ENCODE measurements at places on chromosomes 7 and 10.

DNA sequence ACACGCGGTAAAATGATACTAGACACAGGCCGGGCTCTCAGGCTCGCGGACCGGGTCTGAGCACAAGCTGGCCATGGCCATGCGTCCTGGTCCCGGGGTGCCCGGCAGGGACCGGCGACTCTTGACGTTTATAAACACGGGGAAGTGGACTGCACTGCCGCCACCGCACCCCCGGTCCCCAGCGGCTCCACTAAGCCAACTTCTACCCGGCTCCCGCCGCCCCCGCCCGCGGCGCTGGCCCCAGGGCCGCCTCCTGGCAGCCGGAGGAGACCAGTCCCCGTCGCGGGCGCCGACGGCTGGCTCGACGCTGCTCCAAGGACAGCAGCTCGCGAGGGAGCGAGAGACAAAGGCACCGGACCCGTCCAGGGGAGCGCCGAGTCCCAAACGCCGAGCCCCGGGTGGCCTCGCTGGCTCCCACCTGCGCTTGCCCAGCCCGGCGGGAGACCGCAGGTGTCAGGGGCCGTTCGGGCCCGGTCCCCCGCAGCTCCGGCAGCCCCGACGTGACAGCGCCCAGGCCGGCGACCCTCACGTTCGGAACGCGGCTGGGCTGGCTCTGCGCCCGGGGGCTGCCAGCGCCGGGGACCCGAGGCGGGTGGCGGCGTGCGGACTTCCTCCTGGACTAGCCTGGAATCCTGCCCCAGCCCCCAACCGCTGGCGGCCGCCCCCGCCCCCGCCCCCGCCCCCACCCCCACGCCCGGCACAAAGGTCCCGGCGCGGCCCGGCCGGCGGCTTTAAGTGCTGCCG lies 517 bp downstream of the ITGB1 start:
- no peaks in the 10 kb centered on the region for H3K4me1 ChIP-seq
- no peaks in the 10 kb centered on the region for H3K36me3 ChIP-seq
- no peaks in the 10 kb centered on the region for H3K27me3 ChIP-seq
- DNase-seq = peak; percentile 26
- peak overlapping the region; percentile 97 for H3K4me3 ChIP-seq

GRCh38 chr7:73770860-73771670 lies 995 bp upstream of the CLDN3 start:
- no peak for DNase-seq
- H3K36me3 ChIP-seq = no peaks in the 10 kb centered on the region
- peak overlapping the region; percentile 70 for H3K27ac ChIP-seq
- no peaks in the 10 kb centered on the region for H3K4me1 ChIP-seq

- H3K27me3 ChIP-seq = no peaks in the 10 kb centered on the region
- no peaks in the 10 kb centered on the region for H3K4me1 ChIP-seq
- H3K4me3 ChIP-seq = no peak overlapping the region
- no peak for DNase-seq
These were observed 9.3 kb downstream of the KNDC1 start for GRCh38 chr10:133169173-133169947.

GRCh38 chr10:86945361-86946212 lies 11.8 kb downstream of the MMRN2 start:
- no peak for DNase-seq
- H3K36me3 ChIP-seq = no peaks in the 10 kb centered on the region
- H3K27ac ChIP-seq = peak overlapping the region; percentile 4
- H3K27me3 ChIP-seq = no peaks in the 10 kb centered on the region

DNA sequence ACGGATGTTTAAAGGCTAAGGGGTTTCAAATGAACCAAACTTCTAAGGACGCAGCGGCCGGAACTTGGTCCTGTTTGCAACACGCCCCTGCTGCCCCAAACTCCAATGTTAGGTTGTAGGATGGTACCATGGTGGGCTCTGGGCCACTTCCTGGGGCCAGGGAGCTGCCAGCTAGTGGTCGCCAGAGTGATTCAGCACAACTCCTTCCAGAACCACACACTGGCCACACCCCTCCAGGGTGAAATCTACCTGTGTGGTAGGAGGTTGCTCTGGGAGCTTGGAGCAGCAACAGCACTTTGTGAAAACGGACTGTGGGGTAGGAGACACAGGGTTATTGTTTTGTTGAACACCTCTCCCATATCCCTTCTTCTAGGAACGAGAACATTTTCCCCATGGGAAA lies 161.1 kb downstream of the FANK1 start:
- H3K36me3 ChIP-seq = no peaks in the 10 kb centered on the region
- no peak for DNase-seq
- H3K27ac ChIP-seq = no peak overlapping the region
- H3K27me3 ChIP-seq = no peaks in the 10 kb centered on the region
- no peaks in the 10 kb centered on the region for H3K4me1 ChIP-seq

- no peaks in the 10 kb centered on the region for H3K4me1 ChIP-seq
- H3K27me3 ChIP-seq = no peaks in the 10 kb centered on the region
- no peak overlapping the region for H3K4me3 ChIP-seq
- DNase-seq = no peak
- H3K27ac ChIP-seq = no peak overlapping the region
These were observed 550.4 kb upstream of the PCDH15 start for GRCh38 chr10:55351431-55351830.

DNA sequence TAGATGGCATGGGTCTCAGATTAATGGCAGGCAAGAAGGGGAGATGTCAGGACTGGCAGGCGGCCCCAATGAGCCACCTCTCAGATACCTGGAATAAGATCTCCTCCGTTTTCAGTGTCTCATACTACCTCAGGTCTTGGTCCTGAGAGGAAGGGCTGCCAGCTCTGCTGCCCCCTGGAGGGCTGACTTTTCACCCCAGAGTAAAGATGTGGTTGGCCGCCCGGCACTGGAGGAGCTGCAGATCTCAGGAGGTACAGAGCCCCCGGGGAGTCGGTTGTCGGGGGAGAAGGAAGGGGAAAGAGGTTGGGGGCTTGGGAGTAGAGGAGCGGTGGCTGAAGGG lies 642 bp upstream of the COL13A1 start:
- H3K36me3 ChIP-seq = no peaks in the 10 kb centered on the region
- H3K27ac ChIP-seq = no peak overlapping the region
- peaks cover 38% of the 10 kb centered on the region for H3K27me3 ChIP-seq

DNA sequence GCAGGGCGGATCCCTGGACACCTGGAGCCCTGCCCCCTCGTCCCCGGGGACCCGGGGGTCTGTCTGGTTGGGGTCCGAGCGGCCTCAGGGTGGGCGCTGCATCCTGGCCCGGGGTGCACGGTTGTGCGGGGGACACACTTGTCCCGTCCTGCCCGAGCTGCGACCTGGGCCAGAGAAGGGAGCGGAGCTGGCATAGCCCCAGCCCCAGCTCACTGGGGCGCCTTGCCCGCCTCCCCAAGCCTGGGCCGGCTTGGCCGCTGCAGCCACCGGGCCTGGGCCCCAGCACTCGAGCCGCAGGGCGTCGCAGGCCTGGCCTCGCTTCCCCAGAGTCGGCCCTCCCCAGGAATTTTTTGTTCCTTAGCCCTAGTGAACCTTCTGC lies 54.5 kb downstream of the GLRX3 start:
- H3K36me3 ChIP-seq = no peaks in the 10 kb centered on the region
- no peak overlapping the region for H3K27ac ChIP-seq
- no peak for DNase-seq
- peaks cover 5% of the 10 kb centered on the region for H3K4me1 ChIP-seq
- H3K27me3 ChIP-seq = no peaks in the 10 kb centered on the region

DNA sequence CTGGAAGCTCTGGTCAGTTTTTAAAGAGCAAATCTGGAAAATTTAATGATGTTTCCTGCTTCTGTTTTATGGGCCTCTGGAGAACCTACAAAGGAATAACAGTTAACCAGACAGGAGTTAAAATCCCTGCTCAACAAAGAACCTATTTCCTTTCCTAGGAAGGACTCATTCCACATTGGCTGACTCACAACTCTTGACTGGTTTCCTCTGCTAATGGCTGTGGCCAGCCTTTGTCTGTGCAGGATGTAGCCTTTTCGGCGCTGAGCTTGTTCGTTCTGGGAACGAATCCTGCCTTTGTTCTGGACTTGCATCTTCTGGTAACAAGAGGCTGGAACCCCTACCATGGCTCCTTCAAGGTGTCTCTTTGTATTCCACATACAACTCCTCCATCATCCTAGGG lies 112.8 kb upstream of the PDCD4 start:
- H3K27ac ChIP-seq = no peak overlapping the region
- H3K27me3 ChIP-seq = peaks cover 4% of the 10 kb centered on the region
- no peaks in the 10 kb centered on the region for H3K4me1 ChIP-seq
- no peak overlapping the region for H3K4me3 ChIP-seq

DNA sequence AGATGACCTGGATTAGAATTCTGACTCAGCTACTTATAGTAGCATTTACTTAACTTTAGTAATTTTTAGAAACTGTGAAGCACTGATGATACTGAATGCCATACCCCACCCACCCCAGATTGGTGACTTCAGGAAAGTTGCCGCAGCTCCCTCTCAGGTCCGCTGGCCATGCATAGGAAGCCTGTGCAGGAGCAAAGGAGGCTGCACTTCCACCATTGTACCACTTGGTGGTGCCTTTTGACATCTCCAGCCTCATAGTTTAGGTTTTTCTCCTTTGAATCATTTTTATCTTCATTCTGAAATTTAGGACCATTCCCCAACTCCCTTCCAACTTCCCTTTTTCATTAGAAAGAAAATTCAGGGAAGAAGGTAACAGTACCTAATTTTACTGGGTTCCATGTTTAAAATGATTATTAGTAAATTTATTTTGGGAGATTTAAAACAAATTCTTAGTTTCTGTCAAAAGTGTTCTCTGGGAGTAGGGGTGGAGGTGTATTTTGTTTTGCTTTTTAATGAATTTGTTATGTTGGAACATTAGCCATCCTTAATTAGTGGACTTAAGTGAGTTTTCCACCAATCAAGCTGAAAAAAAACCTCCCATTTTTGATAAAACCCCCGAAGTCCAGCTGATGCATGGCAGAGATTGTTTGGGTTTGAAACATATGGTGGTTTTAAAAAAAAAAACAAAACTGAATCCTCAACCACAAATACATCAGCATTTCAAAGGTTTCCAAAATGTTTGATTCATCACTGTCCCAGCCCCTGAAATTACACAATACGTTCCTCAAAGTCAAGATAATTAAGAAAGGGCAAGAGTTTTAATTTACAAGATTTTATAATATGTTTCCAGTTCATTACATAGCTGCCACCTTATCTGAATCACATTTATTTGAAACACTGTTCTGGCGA lies 109.6 kb downstream of the WNT2 start:
- peak; percentile 59 for DNase-seq
- H3K4me3 ChIP-seq = no peak overlapping the region
- no peak overlapping the region for H3K27ac ChIP-seq

GRCh38 chr10:25300073-25300472 lies 125.3 kb downstream of the GPR158 start:
- H3K4me3 ChIP-seq = no peak overlapping the region
- H3K36me3 ChIP-seq = no peaks in the 10 kb centered on the region
- no peak for DNase-seq
- no peaks in the 10 kb centered on the region for H3K27me3 ChIP-seq

DNA sequence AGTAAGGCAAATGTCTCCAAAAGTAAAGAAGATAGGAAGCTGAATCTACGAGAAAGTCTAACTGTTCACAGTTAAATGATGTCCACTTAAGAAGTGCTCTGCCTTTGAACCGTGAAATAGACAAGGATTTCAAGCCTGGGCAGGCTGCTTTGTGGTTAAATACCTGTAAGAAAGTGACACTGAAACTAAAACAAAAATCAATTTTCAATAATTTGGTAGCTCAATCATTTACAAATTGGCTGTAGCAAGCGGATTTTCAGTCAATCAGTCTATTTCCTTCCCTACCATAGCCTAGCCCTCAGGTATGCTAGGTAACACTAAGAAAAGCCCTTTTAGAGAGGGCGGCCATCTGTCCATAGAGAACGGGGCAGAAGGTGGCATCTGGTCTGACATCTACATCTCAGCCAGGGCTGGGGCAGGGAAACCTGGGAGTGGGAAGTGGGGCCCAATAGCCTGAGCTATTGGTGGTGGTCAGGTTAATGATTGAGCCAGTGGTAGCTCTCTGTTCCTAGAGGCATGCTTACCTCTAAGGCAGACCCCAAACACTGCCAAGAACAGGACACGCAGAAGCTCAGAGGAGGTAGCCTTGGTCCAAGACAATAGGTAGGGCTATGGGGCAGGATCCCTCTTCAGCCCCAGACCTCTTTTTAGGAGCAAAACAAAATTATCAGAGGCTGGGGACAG lies 223.2 kb downstream of the CCSER2 start:
- no peaks in the 10 kb centered on the region for H3K4me1 ChIP-seq
- H3K36me3 ChIP-seq = no peaks in the 10 kb centered on the region
- H3K27me3 ChIP-seq = no peaks in the 10 kb centered on the region
- no peak overlapping the region for H3K4me3 ChIP-seq
- no peak overlapping the region for H3K27ac ChIP-seq

DNA sequence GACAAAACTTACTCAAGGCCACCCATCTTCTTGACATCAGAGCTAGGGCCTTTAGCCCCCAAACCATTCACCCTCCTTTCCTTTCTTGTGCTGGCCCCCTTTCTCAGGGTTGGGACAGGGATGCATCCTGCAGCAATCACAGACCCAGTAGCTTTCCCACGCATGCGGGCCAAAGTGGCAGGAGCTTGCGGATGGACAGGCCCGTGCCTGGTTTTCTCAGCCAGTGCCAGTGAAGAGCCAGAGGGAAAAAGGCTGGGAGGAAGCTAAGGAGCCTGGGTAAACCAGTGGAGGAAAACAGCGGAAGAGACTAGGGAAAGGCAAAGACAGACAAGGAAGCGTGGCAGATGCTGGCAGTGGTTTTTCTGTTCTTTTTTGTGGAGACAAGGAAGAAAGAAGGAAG lies 5.1 kb upstream of the BLNK start:
- no peaks in the 10 kb centered on the region for H3K36me3 ChIP-seq
- H3K27me3 ChIP-seq = no peaks in the 10 kb centered on the region
- H3K27ac ChIP-seq = no peak overlapping the region
- no peak for DNase-seq
- no peak overlapping the region for H3K4me3 ChIP-seq

GRCh38 chr10:73424478-73424877 lies 8.9 kb downstream of the MSS51 start:
- no peaks in the 10 kb centered on the region for H3K27me3 ChIP-seq
- peaks cover 9% of the 10 kb centered on the region for H3K36me3 ChIP-seq

DNA sequence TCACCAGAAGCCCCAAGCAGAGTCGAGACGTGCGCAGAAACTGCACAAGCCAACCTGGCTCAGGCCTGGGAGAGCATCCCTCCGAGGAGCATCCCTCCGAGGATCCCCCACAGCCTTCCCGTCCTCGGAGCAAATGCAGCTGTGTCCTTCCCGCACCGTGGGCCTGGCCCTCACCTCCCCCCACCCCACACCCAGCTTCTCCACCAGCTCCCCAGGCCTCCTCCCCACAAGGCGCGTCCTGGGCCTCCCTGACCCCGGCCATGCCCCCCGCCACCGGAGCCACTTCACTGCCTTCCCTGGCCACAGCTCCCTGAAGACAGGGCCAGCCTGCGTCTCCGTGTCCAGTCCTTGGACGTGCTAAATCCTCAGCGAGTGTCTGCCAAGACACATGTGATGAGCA lies 60.6 kb downstream of the PTPRN2 start:
- no peak overlapping the region for H3K27ac ChIP-seq
- H3K4me3 ChIP-seq = no peak overlapping the region
- no peak for DNase-seq
- H3K4me1 ChIP-seq = no peaks in the 10 kb centered on the region
- H3K27me3 ChIP-seq = no peaks in the 10 kb centered on the region

- no peak for DNase-seq
- no peaks in the 10 kb centered on the region for H3K36me3 ChIP-seq
- no peak overlapping the region for H3K27ac ChIP-seq
- H3K4me1 ChIP-seq = peaks cover 20% of the 10 kb centered on the region
- no peaks in the 10 kb centered on the region for H3K27me3 ChIP-seq
These were observed 29.2 kb downstream of the STK17A start for GRCh38 chr7:43612128-43612527.

GRCh38 chr10:117004227-117005025 lies 561 bp downstream of the SHTN1 start:
- H3K27ac ChIP-seq = peak overlapping the region; percentile 5
- no peaks in the 10 kb centered on the region for H3K36me3 ChIP-seq
- H3K4me1 ChIP-seq = no peaks in the 10 kb centered on the region
- no peak for DNase-seq
- H3K27me3 ChIP-seq = no peaks in the 10 kb centered on the region
